HEK293T (cell line): ENCODE measurements at places on chromosomes 1 and 21.

DNA sequence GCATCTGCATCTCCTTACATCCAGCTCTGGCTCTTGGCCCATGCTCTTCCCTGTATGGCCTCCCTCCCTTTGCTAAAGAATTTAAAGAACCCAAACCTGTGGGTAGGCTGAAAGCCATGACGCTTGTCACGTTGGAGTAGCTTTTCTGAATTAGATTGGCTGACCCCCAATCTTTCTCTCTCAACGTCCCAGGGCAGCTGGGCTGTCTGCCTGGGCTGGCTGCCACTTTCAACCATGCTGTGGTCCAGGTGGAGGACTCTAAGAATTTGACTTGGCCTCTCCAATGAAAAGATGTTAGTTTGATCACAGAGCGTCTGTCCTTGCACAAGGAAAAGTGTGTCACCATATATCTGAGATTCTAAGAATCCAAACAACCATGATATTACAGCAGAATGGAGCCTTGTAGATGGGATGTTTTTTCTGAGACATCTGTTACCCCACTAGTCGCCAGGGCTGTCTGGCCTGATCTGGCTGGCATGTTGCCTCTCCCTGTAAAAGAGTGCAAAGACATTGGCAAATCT lies 6.5 kb upstream of the IGSF3 start:
- DNase-seq = no peak

GRCh38 chr21:35521852-35522505 lies 472.9 kb upstream of the RUNX1 start:
- DNase-seq = no peak

- DNase-seq = no peak
Observed at GRCh38 chr1:3417082-3417739, 37.3 kb upstream of the ARHGEF16 start.

GRCh38 chr1:234616644-234617043 lies 6.7 kb upstream of the IRF2BP2 start:
- DNase-seq = no peak

DNA sequence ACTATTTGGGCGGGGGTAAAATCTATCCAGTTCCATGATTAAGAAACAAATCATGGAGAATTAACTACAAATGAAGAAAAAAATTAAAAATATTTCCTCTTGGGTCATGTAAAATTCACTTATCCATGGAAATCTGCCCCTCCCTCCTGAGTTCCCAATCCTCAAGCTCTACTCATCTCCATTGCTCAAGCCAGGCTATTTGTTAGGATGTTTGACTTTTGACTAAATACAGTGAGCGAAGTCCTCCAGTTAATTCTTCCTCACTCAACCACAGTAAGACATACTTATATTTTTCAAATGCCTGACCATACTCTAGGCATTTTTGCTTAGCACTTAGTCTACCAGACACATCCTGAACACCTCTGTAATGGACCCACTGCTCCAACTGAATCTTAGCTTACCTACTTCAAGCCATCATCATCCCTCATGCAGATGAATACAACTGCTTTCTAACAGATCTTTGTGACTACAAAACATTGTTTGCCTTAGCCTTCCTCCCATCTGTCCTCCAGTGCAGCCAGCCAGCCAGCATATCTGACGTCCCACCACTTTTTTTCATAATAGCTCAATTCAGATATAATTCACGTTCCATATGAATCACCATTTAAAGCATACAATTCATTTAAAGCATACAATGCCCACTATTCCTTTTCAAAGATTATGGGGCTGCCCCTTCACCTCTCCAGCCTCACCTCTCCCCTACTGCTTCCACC lies 154.2 kb downstream of the RERE start:
- no peak for DNase-seq

DNA sequence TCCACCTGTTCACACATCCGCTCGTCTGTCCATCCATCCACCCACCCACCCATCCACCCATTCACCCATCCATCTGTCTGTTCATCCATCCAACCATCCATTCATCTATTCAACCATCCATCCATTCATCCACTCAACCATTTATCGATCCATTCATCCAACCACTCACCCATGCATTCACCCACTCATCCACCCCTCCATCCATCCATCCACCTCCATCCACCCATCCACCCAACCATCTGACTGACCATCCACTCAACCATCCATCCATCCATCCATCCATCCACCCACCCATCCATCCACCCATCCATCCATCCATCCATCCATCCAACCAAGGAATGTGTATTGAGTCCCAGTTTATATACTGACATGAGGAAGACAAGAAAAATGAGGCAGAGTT lies 73.1 kb downstream of the UMODL1 start:
- DNase-seq = no peak

DNA sequence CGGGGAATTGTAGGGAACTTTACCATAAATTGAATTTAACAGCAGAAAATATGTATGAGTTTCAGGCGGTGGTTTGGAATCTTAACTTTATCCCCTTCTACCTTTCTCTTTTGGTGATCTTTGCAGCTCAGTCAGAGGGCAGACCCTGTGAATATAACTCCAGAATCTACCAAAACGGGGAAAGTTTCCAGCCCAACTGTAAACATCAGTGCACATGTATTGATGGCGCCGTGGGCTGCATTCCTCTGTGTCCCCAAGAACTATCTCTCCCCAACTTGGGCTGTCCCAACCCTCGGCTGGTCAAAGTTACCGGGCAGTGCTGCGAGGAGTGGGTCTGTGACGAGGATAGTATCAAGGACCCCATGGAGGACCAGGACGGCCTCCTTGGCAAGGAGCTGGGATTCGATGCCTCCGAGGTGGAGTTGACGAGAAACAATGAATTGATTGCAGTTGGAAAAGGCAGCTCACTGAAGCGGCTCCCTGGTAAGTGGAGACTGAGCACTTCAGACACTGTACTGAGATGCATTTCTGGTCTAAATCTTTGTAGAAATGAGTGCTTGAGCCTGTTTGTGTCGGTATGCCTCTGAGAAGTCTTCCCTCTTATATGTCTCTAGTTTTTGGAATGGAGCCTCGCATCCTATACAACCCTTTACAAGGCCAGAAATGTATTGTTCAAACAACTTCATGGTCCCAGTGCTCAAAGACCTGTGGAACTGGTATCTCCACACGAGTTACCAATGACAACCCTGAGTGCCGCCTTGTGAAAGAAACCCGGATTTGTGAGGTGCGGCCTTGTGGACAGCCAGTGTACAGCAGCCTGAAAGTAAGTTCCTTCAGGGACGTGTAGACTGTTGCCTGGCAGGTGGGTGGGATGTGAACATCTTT lies 1.5 kb downstream of the CCN1 start:
- DNase-seq = peak; percentile 65

DNA sequence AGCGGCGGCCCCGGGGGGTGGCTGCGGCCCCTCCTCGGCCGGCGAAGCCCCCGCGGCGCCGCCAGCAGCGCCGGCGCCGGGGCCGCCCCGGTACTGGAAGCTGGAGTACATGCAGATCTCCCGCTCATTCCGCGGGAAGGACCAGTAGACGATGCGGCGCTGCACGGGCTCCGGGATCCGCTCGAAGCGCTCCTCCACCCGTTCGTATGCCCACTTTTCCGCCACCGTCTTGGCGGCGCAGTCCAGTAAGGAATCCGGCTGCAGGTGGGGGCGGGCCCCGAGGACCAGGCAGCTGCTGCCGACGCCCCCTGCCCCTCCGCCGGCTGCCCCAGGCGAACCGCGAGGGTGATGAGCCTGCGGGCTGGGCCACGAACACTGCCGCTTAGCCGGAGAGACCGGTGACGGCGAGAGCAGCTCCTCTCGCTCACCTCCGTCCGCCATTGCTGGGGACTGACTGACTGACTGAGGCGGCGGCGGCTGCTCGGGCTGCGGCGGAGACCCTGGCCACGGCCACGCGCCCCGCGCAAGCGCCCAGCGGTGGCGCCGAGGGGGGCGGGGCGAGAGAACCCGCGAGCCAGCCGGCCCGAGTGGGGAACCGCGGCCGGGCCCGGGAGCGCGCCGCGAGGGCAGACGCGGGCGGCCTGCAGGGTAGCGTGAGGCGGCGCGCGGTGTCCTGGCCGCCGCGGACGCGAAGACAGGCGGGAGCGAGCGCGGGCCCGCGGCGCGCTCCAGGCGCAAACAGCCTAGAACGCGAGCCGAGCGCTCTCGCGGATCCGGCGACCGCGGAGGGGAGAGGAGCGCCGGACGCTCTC lies at the start of gene ZSWIM5:
Gene ZSWIM5 (minus strand): TSS at position 696 of the 812 bp plus-strand sequence. CDS start 255 bp downstream, at position 441.
- peak; percentile 77 for DNase-seq

- DNase-seq = no peak
Observed at GRCh38 chr1:966135-966703, at the start of gene PLEKHN1. Gene PLEKHN1 (plus strand): TSS chr1:966482. CDS start chr1:966532, 50 bp downstream.

DNA sequence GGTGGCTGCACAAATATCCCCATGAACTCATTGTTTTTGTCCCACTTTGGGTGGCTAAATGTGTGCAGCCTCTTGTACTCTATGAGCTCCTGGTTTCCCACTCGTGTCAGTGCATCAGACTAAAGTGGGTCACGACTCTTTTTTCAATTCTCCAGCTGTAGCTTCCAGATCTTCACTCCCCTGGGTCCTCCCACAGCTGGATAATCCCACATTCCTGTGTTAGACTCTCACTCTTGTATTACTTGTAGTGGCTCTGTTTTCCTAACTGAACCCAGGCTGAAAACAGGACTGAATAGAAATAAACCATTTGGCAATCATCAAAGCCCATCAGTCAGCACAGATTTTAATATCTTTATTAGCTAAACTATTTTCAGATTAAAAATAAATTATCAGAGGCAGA lies 60.4 kb downstream of the UBE2U start:
- DNase-seq = no peak

DNA sequence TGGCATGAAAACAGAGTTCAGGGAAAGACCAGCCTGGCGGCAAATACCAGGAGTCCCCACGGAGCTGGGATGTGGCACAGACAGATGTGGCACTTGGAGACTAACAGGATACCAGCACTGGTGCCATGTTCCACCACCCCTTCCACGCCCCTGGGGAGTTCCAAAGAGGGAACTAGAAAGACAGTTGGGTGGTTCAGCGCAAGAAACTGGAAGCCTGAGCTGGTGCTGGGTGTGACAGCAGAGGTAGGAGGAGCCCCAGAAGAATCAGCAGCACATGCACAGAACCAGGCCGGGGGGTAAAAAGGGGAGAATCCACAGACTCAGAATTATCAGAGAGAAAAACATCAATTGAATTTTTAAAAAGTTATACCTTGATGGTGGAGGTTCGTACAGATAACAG lies 22.4 kb downstream of the DDX20 start:
- no peak for DNase-seq

GRCh38 chr1:200027264-200027823 lies at the start of gene NR5A2:
Gene NR5A2 (plus strand): TSS chr1:200027710. CDS start chr1:200027848, 138 bp downstream.
- DNase-seq = no peak

- DNase-seq = no peak
Observed at GRCh38 chr1:88891951-88892340, 579 bp upstream of the GTF2B start.

GRCh38 chr1:71083271-71083670 lies 2.4 kb upstream of the ZRANB2 start:
- no peak for DNase-seq

- DNase-seq = no peak
Observed at GRCh38 chr1:196684476-196684875, 32.6 kb downstream of the CFH start.

- DNase-seq = no peak
Observed at GRCh38 chr1:186730951-186731729, 50.9 kb upstream of the PTGS2 start.

DNA sequence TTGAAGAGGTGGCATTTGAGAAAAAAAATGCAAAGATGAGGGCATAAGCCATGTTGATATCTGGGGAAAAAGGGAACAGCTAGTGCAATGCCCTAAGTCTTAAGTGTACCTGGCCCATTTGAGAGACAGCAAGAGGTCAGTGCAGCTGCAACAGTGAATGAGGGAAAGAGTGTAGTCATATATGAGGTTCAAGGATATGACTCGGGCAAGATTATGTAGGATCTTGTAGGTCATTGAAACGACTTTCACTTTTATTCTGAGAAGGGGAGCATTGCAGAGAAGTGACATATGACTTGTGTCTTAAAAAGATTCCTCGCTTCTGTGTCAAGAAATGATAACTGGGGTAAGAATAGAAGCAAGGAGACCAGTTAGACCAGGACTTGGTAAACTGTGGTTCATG lies 31.0 kb downstream of the NTMT2 start:
- DNase-seq = no peak

DNA sequence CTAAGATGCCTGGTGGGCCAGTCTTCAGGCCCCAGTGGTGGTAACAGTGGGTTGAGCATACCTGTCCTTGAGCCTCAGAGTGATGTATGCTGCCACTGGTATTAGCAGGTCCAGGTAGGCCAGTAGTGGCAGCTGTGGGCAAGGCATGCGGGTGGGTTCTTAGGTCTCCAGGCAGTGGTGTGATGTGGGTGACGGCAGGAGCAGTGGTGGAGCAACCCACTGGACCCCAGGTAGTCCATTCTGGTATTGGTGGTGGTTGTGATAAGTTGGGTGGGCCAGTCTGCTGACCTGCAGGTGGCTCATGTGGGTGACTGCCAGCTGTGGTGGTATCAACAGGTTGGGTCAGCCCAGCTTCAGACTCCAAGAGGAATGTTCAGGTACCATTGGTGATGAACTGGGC lies 165.0 kb upstream of the GORAB start:
- DNase-seq = no peak

- no peak for DNase-seq
Observed at GRCh38 chr1:88878731-88879130, 12.6 kb downstream of the GTF2B start.

DNA sequence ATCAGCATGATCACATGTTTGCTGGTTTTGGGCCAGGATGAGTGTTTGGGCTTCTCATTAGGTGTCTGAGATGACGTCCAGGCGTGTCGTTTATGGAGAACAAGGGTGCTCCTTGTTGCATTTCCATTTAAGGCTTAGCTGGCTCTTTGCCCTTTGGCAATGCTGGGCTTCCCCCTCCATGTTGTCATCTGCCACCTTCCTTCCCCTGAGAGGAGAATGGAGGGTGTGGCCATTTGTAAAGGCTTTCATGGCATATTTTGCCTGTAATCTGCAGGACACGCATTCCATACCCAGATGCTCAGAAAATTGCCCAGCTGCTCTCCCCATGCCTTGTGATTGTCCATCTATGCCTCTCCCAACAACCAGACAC lies 27.7 kb downstream of the PKP1 start:
- DNase-seq = no peak

- DNase-seq = no peak
Observed at GRCh38 chr21:17542371-17543011, 29.6 kb downstream of the CXADR start.
